ENCODE measurements at places on chromosomes 16 and 17. TPM values are rescaled to one million over a fixed set of nuclear protein-coding genes. Genes with fewer than 3 reads are reported as not detected.

CEP95 gene
- 44.1 TPM for total RNA-seq

MLKL gene
- total RNA-seq: 16.6 TPM

USP43 gene
- 7.4 TPM for total RNA-seq

SLFN14 gene
- total RNA-seq: not detected

CCL7 gene
- total RNA-seq: not detected

IQCK gene
- 5.7 TPM for total RNA-seq

SLC38A8 gene
- not detected for total RNA-seq

TMC8 gene
- total RNA-seq: 1.2 TPM

GRCh38 chr17:57626520-57627210, 118.4 kb downstream of the CCDC182 start:
- DNase-seq: no peak

- DNase-seq: no peak
These were observed 842 bp upstream of the CALB2 start for GRCh38 chr16:71357681-71358080.

GRCh38 chr17:54282886-54283285, 460.2 kb downstream of the KIF2B start:
- DNase-seq: no peak

- no peak for DNase-seq
These were observed 119.6 kb downstream of the CYLD start for GRCh38 chr16:50861451-50861850.

DNA sequence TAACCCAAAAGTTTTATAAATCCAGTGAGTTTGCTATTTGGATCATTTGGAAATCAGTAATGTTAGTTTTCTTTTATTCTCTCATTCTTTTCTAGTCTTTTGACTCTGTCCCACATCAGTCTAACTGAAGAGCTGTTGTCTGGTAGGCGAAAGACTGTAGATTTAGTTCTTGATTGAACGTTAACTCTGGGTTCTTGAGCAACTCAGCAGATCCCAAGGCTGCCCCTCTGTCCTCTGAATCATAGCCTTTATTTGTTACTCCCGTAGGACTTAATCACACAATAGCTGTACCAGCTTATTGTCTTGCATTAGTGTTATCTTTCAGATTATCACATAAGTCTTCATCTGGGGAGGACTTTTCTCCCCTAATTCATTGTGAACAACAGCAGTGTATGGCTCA, 119.3 kb upstream of the TOM1L1 start:
- DNase-seq: no peak

- no peak for DNase-seq
These were observed 224.0 kb downstream of the CDH8 start for GRCh38 chr16:61812251-61812650.

DNA sequence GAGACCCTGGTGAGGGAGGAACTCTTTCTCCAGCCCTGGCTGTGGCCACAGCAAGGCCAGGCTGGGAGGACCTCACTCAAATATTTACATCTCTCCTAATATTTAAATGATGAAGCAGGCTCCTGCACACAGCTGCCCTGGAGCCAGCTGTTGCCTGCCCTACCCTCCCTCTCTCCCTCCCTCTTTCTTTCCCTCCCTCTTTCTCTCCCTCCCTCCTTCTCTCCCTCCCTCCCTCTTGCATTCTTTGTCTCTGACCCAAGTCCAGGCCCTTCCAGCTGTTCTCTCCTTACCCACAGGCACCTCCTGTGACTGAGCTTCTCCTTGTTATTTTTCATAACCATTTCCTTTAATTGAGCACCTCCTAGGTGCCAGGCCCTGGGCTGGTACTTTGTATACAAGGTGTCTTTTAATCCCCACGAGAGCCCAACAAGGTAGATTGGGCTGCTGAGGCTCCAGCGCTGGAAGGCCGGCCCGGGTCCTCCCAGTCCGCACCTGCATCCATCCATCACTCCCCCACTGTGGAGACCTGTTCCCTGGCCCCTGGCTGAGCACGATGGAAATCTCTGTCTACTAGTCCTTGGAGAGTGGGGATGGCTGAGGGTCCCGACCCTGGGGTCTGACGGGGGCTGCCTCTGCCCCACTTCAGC, 242.3 kb downstream of the SEC14L1 start:
- no peak for DNase-seq

GRCh38 chr17:40501499-40501911, at the start of gene TNS4:
Gene TNS4, minus strand, starts transcription at chr17:40501623. Its CDS starts 5,198 bp downstream, at chr17:40496425.
- DNase-seq: no peak

DNA sequence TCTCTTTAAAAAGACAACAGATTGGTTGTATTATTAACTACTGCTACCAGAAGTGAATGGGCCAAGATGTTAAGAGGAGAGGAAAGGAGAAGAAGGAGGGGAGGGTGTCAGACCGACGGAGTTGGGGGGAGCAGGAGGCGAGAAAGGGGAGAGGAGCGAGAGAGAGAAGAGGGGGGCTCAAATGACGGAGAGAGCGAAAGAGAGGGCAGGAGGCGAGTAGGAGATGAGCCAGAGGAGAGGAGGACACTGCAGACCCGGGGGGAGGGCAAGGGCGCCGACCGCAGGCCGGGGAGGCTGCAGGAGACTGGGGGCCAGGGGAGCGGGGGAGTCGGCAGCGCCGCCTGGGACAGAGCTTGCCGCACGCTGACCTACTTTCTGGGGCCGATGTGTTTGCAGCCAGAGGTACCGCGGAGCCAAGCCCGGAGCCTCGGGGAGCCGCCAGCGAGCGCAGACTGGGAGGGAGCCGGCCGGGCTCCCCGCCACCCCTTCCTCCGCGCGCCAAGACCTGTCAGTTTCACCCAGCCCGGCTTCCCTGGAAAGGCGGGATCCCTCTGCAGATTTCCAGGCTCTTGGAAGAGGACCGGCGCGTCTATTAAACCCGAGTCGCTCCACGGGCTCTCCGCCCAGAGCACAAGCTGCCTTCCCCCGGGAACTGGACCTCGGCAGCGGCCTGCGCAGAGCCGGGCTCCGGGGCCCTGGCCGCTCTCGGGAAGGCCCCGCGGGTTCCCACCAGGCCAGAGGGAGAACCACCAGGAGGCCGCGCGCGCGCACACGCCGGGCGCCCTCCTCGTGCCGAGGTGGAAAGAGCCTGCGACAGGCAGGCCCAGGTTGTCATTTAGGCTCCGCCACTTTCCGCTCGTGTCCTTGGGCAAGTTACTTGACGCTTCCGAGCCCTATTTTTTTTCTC, 74.6 kb downstream of the CMC2 start:
- DNase-seq: no peak

DNA sequence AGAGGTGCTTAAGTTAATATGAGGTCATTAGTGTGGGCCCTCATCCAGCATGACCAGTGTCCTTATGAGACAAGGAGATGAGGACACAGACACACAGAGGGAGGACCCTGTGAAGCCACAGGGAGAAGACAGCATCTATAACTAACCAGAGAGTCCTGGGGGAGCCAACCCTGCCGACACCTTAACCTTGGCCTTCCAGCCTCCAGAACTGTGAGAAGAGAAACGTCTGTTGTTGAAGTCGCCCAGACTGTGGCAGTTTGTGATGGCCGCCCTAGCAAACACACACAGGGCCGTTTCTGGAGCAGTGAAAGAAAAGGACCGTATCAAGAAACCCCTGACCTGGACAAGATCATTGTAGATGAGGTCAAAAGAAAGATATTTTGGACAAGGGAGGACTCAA, 26.7 kb downstream of the DNAH17 start:
- DNase-seq: no peak

DNA sequence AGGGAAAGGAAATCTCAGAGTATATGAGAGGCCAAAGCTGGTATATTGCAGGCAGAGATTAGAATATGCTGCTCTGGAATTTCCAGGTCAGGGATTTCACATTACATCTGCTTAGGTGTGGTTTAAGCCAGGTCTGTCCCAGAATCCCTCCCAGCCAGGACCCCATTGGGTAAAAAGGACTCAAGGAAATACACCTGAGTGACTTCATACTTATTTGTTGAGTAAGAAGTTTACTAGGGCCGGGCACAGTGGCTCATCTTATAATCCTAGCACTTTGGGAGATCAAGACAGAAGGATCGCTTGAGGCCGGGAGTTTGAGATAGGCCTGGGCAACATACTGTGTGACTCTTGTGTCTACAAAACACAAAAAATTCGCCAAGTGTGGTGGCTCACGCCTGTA, 7.2 kb downstream of the PIPOX start:
- no peak for DNase-seq

GRCh38 chr17:65418622-65419021, 142.8 kb downstream of the AXIN2 start:
- no peak for DNase-seq

DNA sequence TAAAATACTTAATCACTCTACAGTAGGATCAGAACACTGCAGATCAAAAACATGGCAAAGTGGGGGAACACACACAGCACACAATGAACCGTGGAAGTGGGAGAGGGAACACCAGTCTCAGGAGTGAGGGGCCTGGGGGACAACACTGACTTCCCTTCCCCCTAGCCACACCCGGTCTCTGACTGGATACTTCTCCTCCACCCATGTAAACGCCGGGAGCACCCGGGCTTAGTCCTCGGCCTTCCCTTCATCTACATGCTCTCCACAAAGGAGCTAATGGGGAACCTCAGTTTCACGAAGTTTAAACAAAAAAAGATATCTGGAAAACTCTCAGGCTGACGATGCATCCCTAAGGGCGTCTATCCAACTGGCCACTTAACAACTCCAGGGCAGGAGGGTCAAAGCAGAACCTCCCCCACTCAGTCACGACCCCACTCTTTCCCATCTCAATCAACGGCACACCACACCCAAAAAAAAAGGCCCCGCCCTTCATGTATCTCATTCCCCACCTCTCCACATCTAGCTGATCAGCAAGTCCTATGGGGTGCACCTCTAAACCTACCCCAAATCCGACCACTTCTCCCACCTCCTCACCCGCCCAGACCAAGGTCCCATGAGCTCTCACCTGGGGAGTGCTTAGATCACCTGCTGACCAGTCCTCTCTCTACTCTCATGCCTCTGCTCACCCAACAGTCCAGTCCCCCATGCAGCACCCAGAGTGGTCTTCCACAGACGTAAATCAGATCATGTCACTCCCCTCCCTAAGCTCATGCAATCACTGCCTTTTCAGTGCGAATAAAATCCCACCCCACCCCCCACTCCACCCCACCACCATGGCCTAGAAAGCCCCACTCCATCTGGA, 7.4 kb downstream of the ZDHHC7 start:
- DNase-seq: no peak

DNA sequence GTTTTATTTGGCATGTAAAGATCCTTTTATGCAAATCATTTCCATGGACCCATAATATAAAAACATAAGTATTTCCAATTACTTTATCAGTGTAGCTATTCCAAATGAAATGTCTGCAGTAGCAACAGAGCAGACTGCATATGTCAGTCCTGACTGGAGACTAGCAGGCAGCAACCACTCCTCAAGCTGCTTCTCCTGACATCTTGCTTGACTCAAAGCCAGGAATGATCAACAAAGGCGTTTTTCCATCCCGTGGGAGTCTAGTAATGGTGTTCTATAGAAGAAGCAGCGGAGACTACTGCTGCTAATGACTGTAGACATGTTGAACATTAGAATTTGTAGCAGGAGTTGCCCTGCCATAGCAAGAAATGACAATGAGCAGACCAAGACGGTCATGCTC, 73.2 kb upstream of the AKTIP start:
- DNase-seq: no peak

GRCh38 chr16:14354561-14355351, 275.3 kb downstream of the PARN start:
- no peak for DNase-seq

GRCh38 chr17:34847938-34848337, 113.3 kb downstream of the CCT6B start:
- DNase-seq: no peak

- DNase-seq: no peak
These were observed 189.1 kb downstream of the SALL1 start for GRCh38 chr16:50961952-50962351.

- no peak for DNase-seq
These were observed 10.2 kb upstream of the NATD1 start for GRCh38 chr17:21263376-21263775.

GRCh38 chr17:41580687-41581365, 5.9 kb downstream of the KRT14 start:
- no peak for DNase-seq

GRCh38 chr16:12626411-12626810, 177.3 kb downstream of the CPPED1 start:
- DNase-seq: no peak

DNA sequence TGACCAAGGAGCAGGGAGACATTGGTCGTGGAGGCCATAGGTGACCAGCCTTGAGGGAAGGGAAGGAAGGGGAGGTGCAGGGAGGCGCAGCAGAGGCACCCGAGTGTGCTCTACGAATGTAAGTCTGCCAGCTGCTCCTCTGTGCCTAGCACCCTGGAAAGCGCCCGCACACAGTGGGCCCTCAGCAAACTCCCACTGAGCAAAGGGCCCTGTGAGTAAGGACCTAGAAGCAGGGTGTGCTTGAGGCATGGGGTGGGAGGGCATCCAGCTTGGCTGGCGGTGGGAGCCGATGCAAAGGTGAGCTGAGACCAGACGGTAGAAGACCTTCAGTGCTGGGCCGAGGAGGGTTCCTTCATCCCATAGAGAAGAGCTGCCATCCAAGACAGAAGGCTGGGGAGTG, 36.2 kb upstream of the MEOX1 start:
- DNase-seq: no peak

GRCh38 chr17:4891411-4892410, 7.6 kb upstream of the C17orf107 start:
- DNase-seq: no peak

- DNase-seq: no peak
These were observed 147.3 kb downstream of the CCDC182 start for GRCh38 chr17:57597531-57598453.

DNA sequence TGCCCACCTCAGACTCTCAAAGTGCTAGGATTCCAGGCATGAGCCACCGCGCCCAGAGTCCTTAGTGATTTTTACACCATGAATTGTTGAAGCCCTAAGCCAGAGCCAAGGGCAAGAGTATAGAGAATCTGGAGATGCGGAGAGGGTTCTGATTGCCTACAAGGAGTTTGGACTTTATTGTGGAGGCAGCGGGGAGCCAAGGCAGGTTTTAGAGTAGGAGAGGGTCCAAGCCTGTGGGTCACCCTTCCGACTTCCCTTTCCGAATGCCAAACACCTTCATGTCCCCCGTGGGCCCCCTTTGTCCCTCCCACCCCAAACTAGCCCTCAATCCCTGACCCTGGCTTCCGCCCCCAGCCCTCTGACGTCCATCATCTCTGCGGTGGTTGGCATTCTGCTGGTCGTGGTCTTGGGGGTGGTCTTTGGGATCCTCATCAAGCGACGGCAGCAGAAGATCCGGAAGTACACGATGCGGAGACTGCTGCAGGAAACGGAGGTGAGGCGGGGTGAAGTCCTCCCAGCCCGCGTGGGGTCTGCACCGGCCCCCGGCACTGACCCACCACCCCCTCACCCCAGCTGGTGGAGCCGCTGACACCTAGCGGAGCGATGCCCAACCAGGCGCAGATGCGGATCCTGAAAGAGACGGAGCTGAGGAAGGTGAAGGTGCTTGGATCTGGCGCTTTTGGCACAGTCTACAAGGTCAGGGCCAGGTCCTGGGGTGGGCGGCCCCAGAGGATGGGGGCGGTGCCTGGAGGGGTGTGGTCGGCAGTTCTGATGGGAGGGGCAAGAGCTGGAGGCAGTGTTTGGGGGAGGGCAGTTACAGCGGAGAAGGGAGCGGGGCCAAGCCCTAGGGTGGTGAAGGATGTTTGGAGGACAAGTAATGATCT, 7.1 kb downstream of the MIEN1 start:
- no peak for DNase-seq
